Hematopoietic multipotent progenitor cell (in vitro differentiated cells): ENCODE measurements at places on chromosomes 2 and 18. TPM values are rescaled to one million over a fixed set of nuclear protein-coding genes. Genes with fewer than 3 reads are reported as not detected.

VSNL1 gene
- total RNA-seq: not detected

CYTIP gene
- total RNA-seq: 45.5 TPM

RAB6C gene
- under 0.01 TPM for total RNA-seq

SEH1L gene
- total RNA-seq: 36.4 TPM

LYPD1 gene
- not detected for total RNA-seq

SERPINB11 gene
- not detected for total RNA-seq

C2orf72 gene
- total RNA-seq: not detected

CD207 gene
- not detected for total RNA-seq

GREB1L gene
- not detected for total RNA-seq

- DNase-seq: no peak
These were observed 102.2 kb downstream of the DLGAP1 start for GRCh38 chr18:4352746-4353551.

- DNase-seq: no peak
These were observed 17.3 kb downstream of the BUB1 start for GRCh38 chr2:110660558-110660957.

DNA sequence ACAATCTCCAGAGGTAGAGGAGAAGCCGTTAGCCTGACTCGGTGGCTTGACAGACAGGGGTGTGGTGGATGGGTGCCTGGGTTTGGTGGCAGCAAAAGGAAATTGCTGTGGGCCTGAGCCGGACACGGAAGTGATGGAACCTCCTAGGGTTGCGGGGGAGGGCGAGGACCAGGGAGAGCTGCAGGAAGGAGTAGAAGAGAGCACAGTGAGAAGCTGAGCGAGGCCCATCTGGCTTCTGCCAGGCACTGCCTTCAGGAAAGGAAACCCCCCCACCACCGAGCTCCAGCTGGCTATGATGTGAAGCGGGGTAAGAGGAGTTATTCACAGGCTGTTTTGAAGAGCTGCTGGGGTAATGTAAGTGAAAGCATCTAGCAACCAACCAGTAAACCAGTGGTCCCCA is 134.6 kb downstream of the TSN start:
- DNase-seq: peak; percentile 28

GRCh38 chr2:36235882-36236281 is 119.7 kb upstream of the CRIM1 start:
- DNase-seq: no peak

DNA sequence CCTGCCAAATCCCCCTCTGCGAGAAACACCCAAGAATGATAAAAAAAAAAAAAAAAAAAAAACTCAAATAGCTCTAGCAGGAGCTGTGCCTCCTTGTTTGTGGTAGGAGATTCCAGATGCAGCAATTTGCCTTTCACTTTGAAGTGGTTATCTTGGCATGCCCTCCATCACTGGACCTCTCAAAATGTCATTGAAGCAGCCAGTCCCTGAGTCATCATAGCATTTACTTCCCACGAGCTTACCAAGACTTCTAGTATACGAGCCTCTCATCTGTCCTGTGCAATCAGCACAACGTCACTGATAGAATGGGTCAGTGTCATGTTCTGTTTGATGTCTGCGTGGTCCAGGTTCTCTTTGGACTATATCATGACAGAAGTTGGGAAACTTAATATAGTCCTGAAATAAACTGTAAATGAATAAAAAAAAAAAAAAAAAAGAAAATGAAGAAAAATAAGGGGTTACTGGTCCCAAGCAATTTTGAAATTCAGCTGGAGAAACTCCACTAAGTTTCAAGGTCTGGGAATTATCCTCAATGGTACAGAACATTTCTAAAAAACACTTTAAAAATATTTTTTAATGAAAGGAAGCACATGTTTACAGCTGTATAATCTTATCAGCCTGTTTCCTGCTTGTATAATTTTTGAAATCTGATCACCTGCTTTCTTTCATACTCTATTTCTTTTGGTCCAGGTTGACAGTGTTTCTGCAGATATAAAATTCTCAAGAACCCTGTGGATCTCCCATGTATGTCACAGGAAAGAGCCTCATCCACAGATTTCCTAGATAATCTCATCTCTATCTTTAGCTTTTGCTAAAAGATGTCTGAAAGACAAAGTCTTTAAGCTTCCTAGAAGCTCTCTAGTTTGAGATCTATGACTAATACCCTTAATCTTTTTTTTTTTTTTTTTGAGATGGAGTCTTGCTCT is 74.1 kb upstream of the EHBP1 start:
- no peak for DNase-seq

DNA sequence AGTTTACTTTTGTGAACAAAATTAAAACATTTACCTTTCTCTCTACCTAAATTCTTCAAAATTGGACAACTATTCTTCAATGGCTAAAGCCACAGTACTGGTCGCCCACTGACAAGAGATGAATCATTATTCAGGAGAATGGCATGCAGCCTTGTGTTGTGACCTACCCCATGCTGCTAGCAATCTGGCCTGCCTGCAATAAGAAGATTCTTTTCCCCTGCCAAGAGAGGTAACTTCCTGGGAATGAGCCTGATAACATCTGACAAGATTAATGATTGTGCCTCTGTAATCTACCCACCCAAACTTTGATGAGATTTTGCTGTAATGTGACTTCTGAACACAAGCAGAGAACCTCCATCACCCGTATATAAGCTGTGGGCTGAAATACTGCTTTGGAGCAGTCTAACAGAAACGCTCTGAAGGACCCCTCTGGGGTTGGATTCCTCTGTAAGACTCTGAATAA is 47.0 kb upstream of the ST3GAL5 start:
- no peak for DNase-seq

GRCh38 chr2:86446060-86446459 is 4.9 kb downstream of the KDM3A start:
- no peak for DNase-seq

DNA sequence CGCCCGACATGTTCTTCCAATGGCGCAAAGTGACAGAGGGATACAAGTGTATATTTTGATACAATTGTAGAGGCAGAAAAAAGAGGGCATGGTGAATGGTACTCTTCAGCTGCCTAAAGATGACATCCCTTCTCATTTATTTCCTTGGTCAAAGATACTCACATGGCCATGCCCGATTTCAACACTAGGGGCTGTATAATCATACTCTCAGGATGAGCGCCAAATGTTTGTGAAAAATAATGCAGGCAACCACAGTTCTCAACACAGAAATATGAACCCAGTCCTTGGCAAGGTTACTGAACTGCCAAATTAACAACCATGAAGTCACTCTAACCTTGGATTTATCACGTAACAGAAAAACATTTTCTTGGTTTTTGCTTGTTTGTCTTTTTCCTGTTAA is 204.4 kb downstream of the CCDC102B start:
- no peak for DNase-seq

- no peak for DNase-seq
These were observed 122.3 kb downstream of the LYPD6B start for GRCh38 chr2:149160701-149161217.

DNA sequence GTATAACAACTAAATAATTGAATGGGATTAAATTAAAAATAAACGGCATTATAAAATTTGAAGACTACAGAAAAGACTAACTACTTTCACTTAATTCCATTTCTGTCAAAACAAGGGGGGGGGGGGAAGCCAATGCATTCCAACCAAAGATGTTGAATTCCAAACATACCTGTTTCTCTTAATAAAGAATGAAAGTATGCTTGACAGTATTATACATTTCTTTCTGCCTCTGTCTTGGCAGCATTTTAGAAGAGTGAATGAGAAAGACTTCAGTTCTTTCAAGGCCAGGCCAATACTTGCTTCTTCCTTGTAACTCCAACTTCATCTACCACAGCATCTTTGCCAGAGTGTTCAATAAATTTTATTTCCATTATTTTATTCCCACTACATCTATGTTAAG is 65.9 kb downstream of the PDE11A start:
- DNase-seq: no peak

DNA sequence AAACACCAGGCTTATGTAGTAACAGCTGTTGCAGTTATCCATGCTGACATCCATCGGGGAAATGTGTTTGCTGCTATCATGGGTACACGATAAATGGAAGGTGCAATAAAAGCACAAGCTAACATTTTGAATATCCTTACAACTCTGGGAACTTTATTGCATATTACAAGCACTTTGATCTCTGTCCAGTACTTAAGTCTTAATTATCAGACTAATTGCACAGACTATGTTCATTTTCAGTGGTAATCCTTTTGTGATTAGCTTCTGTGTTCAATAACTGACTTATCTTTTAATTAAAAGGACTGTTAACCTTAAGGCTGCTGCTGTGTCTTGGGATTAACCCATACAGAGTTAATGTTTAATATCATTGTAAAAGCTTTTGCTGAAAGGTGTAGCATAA is 101.4 kb upstream of the ATP5MC3 start:
- DNase-seq: no peak

DNA sequence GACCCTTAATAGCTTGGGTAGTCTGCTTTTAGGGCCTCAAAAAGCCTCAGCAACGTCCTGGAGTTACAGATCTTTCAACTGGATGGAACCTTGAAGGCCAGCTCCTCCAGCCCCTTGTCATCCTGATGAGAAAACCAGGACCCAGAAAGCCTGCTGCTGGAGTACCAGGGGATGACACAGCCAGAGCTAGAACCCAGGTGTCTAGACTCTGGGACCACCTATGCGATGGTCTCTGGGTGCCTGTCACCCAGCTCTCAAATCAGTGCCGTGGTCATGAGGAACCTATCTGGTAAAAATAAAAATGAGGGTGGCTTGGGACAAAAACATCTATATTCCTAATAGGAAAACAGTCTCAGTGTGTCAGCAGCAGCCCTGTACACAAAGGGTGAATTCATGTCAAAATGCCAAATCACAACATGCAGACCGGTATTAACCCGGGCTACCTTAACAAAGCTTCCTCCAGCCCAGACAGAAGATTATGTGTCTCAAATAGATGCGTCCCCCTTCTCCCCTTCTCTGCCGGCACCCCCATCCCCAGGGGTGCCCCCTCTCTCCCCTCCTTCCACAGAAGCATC is 28.5 kb downstream of the SMAD7 start:
- DNase-seq: no peak

GRCh38 chr2:239143858-239144712 is 256.7 kb downstream of the HDAC4 start:
- no peak for DNase-seq

DNA sequence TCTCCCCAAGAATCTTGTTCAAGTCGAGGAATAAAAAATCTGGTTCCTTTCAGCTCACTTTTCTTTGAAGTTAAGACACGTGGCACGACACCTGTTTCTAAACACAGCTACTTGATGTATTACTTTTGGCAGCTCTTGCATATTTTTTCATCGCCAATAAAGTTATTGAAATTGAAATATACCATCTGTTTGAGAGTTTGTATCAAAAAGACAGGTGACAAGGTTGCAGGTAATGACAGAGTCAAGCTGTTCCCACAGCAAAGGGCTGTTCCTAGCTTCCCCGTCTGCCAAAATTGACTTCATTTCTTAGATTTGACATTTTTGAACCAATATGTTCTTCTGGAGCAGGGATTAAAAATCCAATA is 5.5 kb upstream of the GPR45 start:
- DNase-seq: no peak

DNA sequence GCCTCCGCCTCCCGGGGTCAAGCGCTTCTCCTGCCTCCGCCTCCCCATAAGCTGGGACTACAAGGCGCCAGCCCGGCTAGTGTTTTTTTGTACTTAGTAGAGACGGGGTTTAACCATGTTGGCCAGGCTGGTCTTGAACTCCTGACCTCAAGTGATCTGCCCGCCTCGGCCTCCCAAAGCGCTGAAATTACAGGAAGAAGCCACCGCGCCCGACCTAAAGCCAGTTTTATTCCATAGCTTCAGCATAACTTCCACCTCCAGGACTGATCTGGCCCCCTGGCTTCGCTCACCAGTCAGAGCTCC is 783 bp upstream of the TXNL4A start:
- no peak for DNase-seq

GRCh38 chr2:236647621-236648020 is 78.0 kb downstream of the ACKR3 start:
- no peak for DNase-seq

GRCh38 chr2:62526531-62527381 is 20.8 kb upstream of the TMEM17 start:
- DNase-seq: no peak

DNA sequence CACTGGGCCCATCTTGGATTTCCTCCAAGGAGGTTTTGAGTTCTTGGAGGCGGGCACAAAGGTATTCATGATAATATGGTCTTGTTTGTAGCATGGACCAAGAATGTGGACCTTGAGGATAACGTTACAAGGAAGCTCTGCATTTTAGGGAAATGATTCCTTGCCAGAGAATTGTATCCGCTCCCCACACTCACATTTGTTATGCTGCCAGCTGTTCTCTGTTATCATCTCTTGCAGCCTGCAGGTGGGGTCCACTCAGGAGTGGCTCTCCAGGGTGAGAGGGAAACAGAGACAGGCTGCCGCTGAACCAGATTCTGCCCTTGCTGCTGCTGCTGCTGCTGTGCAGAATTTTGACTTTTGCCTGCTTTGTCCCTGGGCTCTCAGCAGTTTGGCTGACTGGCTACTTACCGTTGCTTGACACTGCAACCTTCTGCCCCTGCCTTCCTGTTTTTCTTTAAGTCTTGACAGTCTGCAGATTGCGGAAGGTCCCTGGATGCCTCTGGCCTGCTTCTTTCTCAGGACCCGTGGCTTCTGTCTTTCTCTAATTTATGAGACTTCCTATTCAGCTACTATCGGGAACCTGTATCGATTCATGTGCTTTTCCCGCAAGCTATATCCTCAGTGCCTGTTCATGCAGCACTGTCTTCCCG is 122.3 kb upstream of the DOCK10 start:
- no peak for DNase-seq

- DNase-seq: peak; percentile 85
These were observed 806 bp downstream of the ZNF407 start for GRCh38 chr18:74598350-74599001.

DNA sequence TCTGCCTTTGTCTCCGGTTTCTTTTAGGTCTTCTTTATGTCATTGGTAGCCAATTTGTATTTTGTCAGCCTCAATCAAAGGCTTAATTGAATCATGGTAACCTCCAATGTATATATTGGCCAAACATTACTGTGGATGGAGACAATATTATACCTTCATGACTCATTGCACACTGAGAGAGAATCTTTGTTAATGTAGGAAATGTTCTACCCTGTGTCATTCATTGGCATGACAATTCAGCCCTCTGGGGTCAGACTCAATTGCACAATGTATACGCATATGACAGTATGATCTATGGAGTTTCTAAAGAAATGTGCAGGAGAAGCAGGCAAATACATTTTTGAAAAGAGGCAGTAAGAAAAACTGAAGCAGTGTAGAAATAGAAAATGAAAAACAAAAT is 162.6 kb downstream of the PDE11A start:
- DNase-seq: no peak

GRCh38 chr2:133643863-133644262 is 75.6 kb upstream of the NCKAP5 start:
- DNase-seq: no peak

DNA sequence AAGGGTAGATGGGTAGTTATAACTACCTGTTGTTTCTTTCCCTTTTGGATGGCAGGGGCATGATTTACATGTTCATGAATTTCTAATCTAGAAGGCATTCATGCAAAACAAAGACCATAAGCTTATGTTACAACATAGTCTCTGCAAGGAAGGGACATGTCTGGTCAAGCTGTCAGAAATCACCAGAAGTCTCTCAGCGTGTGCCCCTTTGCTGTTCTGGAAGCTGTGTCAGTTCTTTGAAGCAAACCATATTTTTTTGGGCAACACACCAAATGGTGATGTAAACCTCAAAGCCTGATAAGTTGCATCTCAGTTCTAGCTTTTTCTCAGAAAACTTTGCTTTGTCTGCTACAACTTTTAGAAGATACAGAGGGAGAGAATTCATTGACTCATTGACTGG is 173.5 kb upstream of the CTAGE1 start:
- no peak for DNase-seq
